ENCODE measurements at places on chromosomes 13 and 19. TPM values are rescaled to one million over a fixed set of nuclear protein-coding genes. Genes with fewer than 3 reads are reported as not detected.
A peak's percentile ranks its signal among the peaks of the same experiment; 100 is the strongest.

The PODNL1 gene
- total RNA-seq, result 2.6 TPM

The ZNF235 gene
- total RNA-seq, result 8.2 TPM

The SIGLEC12 gene
- total RNA-seq, result not detected

The ZNF530 gene
- 3.9 TPM for total RNA-seq

The PARP4 gene
- total RNA-seq, result 50.5 TPM

The SLC10A2 gene
- not detected for total RNA-seq

The INSL3 gene
- total RNA-seq, result not detected

The ZNRF4 gene
- not detected for total RNA-seq

The ATP4B gene
- total RNA-seq, result not detected

DNA sequence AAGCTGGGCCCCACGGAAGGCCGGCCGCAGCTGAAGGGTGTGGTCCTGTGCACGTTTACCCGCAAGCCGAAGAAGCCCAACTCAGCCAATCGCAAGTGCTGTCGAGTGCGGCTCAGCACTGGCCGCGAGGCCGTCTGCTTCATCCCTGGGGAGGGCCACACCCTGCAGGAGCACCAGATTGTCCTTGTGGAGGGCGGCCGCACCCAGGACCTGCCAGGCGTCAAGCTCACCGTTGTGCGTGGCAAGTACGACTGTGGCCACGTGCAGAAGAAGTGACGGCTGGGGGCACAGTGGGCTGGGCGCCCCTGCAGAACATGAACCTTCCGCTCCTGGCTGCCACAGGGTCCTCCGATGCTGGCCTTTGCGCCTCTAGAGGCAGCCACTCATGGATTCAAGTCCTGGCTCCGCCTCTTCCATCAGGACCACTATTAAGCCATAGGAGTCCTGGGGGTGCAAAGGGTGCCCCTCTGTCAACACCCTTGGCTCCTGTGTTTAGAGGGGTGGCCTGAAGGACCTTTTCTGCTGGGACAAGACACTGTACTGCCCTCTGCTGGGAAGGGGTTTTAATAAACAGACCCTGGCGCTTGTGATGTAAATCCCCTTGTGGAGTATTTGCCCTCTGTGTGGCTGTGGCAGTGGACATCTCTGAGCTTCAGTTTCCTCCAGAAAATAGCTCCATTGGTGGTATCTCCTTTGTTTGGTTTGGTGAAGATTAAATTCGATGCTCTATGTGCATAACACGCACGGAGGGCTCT, 1.9 kb downstream of the MRPS12 start:
- DNase-seq, result peak; percentile 43

GRCh38 chr19:39411081-39411831, 1.2 kb upstream of the PLEKHG2 start:
- DNase-seq, result peak; percentile 76

DNA sequence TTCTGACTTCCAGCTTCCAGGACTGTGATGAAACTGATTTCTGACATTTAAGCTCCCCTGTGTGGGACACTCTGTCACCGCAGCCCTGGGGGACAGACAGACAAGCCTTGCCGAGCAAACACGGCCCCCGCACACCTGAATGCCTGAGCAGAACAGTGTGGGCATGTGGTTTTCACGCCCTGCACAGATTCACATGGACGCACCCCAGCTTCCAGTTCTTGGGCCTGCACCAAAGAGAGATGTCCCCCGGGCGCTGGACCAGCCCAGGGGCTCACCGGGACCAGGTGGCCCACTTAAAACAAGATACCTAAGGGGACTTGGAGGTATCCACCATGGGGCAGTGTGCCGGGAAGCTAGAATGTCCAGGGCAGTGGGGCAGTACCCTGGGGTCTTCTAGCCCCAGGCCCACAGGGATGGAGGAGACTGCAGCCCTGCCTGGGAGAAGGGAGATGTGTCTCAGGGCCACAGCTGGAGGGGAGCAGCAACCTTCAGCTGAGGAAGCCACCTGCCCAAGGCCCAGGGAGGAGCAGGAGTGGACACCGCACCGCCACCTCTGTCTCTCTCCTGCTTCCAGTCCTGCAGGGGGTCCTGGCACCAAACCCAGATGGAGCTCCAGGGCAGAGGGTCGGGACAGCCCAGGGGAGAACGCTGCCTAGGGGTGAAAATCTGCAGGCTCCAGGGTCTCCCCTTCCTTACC, 50.5 kb downstream of the SOX1 start:
- no peak for DNase-seq

DNA sequence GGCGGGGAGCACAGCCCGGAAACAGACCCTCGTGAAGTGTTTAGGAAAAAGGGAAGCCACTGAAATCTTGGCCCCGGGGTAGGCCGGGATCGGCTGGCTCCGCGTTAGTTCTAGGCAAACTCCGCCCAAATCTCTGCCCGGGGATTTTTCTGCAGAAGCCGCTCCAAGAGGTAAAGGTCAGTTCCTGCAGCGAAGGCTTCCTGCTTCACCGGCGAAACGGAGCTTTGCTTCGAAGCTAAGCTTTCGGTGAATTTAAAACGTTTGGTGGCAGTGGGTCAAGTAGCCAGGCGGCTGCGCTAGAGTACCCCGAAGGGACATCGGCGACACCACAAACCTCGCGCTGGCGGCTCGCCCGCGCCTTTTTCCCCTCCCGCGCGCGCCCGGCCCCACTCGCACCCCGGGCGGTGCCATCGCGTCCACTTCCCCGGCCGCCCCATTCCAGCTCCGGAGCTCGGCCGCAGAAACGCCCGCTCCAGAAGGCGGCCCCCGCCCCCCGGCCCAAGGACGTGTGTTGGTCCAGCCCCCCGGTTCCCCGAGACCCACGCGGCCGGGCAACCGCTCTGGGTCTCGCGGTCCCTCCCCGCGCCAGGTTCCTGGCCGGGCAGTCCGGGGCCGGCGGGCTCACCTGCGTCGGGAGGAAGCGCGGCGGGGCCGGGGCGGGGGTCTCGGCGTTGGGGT, 441 bp downstream of the GJB2 start:
- DNase-seq, result peak; percentile 8

GRCh38 chr13:114062754-114063153, 69.7 kb downstream of the RASA3 start:
- DNase-seq, result peak; percentile 68

DNA sequence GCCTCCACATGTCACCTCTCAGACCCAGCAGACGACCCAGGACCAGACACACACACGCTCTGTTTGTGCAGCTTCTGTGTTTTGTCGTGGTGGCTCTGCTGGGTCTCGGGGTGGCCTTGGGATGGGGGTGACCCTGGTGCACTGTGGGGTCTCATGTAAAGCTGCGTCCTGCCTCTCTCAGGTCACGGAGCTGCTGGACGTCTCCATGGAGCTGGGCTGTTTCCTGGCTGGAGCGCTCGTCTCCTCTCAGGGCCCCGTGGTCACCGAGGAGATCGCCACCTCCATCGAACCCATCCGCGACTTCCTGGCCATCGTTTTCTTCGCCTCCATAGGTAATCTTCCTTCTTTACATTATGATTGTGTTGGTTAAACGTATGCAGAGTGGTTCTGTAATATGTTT, 45.4 kb upstream of the TFDP1 start:
- no peak for DNase-seq

GRCh38 chr13:57644106-57644505, 12.6 kb downstream of the PCDH17 start:
- DNase-seq, result no peak

DNA sequence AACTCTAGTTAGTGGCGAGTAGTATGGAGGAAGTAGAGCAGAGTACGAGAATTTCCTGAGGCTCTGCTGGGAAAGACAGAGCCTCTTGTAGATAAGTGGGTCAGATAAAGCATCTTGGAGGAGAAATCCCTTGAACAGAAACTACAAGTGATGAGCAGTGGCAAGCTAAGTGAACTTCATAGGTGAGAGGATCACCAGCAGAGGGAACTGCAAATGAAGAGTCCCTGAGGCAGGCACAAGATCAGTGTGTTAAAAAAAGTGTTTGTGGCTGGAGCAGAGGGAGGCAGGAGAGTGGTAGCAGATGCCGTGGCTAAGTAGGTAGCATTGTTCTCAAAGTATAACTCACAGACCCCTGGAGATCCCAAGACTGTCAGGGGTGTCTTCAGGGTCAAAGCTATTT, 437.6 kb downstream of the HS6ST3 start:
- DNase-seq, result no peak

DNA sequence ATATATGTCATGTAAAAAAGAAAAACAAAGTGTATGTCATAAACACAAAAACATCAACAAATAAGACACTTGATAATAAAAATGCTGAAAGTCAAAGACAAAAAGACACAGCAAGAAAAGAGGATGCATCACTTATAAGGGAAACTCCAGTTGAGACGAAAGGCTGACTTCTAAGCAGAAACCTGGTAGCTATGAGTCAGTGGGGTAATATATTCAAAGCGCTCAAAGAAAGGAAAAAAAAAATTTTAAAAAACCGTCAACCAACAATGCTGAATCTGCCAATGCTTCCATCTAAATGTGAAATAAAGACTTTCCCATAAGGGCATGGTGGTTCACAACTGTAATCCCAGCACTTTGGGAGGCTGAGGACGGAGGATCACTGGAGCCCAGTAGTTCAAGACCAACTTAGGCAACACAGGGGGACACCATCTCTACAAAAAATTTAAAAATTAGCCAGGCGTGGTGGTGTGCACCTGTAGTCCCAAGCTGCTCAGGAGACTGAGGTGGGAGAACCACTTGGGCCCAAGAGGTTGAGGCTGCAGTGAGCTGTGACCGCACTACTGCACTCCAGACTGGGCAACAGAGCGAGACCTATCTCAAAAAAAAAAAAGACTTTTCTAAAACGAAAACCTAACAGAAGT, 24.0 kb downstream of the USP12 start:
- no peak for DNase-seq

DNA sequence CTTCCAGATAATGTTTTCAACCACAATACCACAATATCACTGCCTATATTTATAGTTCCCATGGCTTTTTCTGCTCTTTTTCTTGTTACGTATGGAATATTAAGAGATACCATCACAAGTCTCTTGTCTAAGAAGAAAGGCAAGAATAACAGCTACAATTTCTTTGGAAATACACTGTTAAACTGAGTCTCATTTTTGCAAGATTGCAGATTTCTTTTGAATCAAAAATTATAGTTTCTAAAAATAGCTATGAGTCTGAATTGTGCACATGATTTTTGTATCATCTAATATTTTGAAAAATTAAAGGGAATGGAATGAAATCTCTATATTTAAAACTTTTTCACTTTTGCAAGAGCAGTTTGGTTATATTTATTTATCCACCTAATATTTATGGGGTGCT, 1120.8 kb downstream of the EFNB2 start:
- no peak for DNase-seq

GRCh38 chr19:30222428-30222873, 149.7 kb upstream of the ZNF536 start:
- no peak for DNase-seq

DNA sequence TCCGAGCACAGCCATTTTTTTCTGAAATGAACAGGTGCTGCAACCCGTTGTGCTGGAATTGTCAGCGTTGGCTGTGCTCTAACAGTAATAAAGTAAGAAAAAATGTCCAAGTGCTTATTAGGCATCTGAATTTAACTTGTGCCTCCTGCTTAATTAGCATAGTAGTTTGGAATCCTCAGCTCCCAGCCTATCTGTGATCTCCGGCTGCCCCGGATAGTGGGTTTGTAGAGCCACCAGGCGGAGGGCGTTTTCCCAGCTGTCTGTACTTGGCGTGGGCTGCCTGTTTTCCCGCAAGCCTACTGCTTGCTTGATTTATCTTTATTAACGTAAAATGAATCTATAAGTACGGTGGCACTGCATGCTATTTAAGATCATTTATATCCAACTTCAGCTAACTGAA, 137.9 kb downstream of the MTUS2 start:
- no peak for DNase-seq

DNA sequence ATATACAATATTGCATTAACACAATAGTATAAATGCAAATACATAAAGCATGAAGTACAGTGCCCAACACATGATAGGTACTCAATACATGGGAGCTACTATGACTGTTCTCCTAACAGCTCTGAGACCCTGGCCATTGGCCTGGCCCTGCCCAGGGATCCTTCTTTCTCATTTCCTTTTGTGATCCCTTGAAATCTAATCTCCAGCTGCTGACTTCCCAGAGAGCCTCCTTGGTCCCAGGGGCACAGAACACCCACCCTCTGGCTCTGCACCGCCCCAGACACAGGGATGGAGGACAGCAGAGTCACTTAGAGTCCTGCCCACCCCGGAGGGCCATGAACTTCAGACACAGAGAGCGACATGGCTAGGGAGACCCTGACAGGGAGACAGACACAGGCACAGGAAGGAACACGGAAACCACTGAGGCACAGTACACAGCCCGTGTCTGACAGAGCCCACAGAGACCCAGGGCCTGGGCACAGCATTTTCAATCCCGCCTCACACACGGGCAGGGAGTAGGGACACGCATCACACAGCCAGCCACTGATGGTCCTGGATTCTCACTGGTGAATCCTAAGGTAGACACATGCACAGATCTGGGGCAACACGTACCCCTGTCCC, 4.2 kb upstream of the SYCN start:
- DNase-seq, result no peak

GRCh38 chr13:72120632-72121031, 253.6 kb upstream of the DACH1 start:
- DNase-seq, result no peak

DNA sequence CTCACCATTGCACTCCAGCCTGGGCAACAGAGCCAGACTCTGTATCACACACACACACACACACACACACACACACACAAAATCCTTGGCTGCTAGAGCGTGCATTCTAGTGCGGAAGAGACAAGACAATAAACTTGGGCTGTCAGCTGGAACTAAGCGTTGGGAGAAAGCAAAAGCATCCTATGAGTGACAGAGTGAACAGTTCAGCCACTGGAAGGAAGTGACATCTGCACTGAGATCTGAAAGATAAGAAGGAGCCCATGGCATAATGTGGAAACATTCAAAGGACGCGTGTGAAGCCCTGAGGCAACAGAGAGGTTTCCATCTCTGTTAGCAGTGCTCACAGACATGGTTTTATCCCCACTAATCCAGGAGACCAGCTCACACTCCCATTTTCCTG, 3.5 kb upstream of the SLC1A5 start:
- peak; percentile 63 for DNase-seq

- no peak for DNase-seq
Measured at GRCh38 chr13:25846222-25846984, 205.4 kb downstream of the SHISA2 start.

- no peak for DNase-seq
Measured at GRCh38 chr19:42422901-42423461, 4.2 kb downstream of the LIPE start.

GRCh38 chr19:52070496-52070895, 21.9 kb upstream of the ZNF432 start:
- peak; percentile 42 for DNase-seq

- peak; percentile 91 for DNase-seq
Measured at GRCh38 chr13:99356262-99357091, 49.3 kb upstream of the GPR183 start.

DNA sequence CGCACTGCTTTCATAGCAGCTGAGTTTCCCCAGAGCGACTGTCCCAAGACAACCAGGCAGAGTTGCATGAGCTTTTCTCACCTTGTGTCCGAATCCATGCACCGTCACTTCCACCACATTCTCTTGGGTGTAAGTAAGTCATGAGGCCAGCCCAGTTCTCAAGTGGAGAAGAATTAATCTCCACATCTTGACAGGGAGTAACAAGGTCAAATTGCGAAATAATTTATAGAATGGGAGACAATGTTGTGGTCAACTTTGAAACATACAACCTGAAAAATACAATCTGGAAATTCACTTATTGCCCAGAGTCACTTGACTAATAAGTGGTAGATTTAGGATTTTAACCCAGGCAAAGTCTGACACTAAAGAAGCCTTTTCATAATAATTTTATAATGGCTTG, 123.7 kb downstream of the UFM1 start:
- DNase-seq, result no peak

- DNase-seq, result no peak
Measured at GRCh38 chr19:18894254-18895037, 1.5 kb downstream of the CERS1 start.

- no peak for DNase-seq
Measured at GRCh38 chr19:14519860-14520407, 1.7 kb upstream of the DNAJB1 start.

GRCh38 chr19:44697670-44698034, 1.3 kb upstream of the CEACAM16 start:
- DNase-seq, result no peak

All from fibroblast of villous mesenchyme (primary cell).